Activated effector memory CD4-positive, alpha-beta T cell treated with Interleukin-2 at 50 U/mL for 16 hours (primary cell): ENCODE measurements at places on chromosomes 16 and 17.

GRCh38 chr16:10122546-10122945, 59.7 kb downstream of the GRIN2A start:
- no peak for DNase-seq

- no peak for DNase-seq
Measured at GRCh38 chr17:34499576-34499975, 79.8 kb upstream of the TMEM132E start.

GRCh38 chr16:73122604-73123391, 74.9 kb upstream of the ZFHX3 start:
- DNase-seq, result no peak

DNA sequence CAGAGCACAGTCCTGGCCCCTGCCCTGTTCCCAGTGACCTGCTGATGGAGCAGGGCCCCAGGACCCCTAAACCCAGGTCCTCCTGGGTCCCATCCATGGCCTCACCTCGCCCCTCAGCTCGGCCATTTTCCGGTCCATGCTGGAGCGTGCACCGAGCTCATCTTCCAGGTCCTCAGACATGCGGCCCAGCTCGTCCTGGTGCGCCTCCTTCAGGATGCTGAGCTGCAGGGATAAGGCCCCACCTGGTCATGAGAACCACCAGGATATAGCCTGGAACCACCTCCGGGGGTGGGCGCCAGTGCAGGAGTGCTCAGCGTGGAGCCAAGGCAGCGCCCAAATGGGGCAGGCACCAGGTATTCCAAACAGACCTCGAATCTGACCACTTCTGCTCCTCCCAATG, 17.9 kb downstream of the CCDC102A start:
- no peak for DNase-seq

DNA sequence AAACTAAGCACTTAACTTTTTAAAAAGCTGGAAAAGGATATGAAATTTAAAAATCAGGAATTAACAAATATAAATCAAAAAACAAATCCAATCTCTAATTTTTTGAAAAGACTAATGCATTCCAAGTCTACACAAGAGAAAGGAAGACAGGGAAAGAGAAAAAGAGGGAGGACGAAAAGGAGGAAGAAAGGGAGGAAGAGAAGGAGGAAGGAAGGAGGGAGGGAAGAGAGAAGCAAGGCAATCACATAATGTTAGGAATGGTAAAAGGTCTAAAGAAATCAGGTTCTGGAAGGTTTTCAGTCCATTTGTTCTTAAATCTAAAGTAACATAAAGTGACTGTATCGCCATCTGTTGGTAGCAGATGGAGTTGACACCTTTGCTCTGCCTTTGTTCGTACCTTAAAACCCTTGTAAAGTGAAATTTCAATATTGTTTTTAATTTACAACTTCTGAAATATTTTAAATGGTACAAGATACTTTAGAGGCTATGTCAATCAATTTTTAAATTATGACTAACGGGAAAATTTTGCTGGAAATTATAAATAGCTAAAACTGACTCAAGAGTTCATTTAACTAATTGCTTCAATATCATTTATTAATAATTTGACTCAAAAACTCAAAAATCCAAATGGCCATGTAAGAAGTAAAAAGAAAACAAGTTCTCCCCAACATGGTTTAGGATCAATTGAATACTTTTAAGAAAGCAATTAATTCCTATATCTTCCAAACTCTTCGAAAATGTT, 20.4 kb upstream of the CDYL2 start:
- no peak for DNase-seq

GRCh38 chr16:51497541-51498211, 346.6 kb upstream of the SALL1 start:
- DNase-seq, result no peak

DNA sequence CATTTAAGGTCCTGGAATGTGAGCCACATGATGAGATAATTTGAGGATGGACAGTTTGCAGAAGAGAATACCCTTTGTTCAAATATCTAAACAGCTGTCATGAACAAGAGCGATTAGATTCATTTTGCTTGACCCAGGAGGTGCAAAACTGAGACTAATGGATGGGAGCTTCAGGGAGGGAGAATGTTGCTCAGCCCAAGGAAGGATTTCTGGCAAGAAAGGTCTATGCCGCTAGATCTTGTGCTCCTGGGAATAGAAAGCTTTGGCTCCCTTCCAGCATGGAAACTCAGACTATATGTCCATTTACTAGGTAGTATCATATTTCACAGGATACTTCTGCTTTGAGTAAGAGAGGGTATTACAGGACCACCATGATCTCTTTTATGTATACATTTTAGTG, 14.8 kb upstream of the CDH11 start:
- no peak for DNase-seq

GRCh38 chr17:83199500-83200201, 120.2 kb downstream of the METRNL start:
- DNase-seq, result no peak

GRCh38 chr17:57622683-57623433, 122.2 kb downstream of the CCDC182 start:
- no peak for DNase-seq

GRCh38 chr17:40000161-40000560, 15.1 kb upstream of the CSF3 start:
- no peak for DNase-seq

- no peak for DNase-seq
Measured at GRCh38 chr16:68090130-68090529, 5.0 kb downstream of the NFATC3 start.

DNA sequence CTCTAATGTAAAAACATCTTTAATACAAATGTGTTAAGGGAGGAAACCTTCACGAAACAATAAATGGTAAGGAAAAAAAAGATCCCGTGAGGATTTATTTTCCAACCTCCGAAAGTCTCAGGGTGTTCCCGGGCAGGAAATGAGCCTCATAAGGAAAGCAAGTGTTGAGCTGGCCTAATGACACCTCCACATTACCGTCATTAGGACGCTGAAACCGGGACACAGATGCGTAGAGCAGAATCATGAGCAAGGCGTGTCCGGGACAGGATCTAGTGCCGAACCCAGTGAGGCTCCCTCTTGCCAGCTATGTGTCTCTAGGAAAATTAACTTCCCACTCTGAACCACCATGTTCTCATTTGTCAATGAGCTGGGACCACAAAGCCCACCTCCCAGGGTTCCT, 22.7 kb upstream of the CYTH1 start:
- DNase-seq, result no peak

DNA sequence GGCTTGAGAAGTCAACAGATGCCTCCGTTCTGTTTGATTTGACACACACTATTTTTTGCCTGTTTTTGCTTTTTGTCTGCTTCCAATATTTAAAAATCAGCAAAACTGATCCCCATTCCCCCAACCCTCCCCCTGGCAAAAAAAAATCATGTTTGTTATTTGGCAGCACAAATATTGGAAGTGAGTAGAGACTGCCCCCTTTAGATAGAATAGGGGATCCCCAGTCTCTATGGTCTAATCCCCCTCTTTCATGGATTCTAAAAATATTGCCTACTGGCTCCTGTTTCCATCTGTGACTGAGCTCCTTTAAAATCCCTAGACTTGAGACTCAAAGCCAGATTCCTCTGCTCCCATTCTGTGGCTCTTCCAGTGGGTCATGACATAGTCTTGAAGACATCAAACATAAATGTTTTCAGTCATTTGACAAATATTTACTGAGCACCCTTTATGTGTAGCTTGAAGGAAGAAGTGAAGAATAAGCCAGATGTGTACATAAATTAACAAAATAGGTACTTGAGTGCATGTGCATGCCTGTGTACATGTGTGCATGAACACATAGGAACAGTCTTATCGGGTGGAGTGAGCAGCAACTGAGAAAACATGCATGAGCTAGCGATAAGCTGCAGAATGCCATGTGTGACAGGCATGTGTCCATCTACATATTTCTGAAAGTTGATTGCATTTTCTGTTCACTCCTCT, 101.2 kb downstream of the SALL1 start:
- no peak for DNase-seq

GRCh38 chr16:84131117-84131516, 13.9 kb downstream of the HSDL1 start:
- DNase-seq, result no peak

DNA sequence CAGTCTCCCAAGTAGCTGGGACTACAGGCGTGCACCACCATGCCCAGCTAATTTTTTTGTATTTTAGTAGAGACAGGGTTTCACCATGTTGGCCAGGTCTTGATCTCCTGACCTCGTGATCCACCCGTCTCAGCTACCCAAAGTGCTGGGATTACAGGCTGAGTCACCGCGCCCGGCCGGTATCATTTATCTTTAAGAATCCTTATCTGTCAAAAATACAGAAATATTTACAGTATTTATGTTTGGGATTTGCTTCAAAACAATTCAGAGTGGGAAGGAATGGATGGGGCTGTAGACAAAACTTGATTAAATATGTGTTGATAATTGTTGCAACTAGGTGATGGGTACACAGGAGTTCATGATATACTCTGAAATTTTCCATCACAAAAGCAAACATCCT, 2.9 kb downstream of the BECN1 start:
- no peak for DNase-seq

DNA sequence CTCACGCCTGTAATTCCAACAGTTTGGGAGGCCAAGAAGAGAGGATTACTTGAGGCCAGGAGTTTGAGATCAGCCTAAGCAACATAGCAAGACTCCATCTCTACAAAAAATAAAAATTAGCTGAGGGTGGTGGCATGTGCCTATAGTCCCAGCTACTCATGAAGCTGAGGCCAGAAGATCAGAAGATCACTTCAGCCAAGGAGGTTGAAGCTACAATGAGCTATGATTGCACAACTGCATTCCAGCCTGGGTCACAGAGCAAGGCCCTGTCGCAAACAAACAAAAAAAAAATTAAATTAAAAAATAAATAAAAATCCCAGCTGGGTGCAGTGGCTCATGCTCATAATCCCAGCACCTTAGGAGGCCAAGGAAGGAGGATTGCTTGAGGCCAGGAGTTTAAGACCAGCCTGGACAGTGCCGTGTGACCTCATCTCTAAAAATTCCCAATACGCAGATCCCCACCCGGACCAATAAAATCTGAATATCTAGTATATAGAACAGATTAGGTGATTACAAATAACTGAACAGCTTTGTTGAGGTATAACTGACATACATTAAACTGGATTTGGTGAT, 18.2 kb upstream of the ATF7IP2 start:
- DNase-seq, result no peak
